ENCODE measurements at places on chromosomes 7 and 10. TPM values are rescaled to one million over a fixed set of nuclear protein-coding genes. Genes with fewer than 3 reads are reported as not detected.

CCDC146 gene
- 2.0 TPM for total RNA-seq

MYPN gene
- total RNA-seq, result 1.7 TPM

PCLO gene
- 0.36 TPM for total RNA-seq

TBXAS1 gene
- 2.4 TPM for total RNA-seq

GPR37 gene
- total RNA-seq, result 7.0 TPM

STOX1 gene
- total RNA-seq, result 0.09 TPM

PKD1L1 gene
- under 0.01 TPM for total RNA-seq

OPALIN gene
- not detected for total RNA-seq

SPDYE11 gene
- total RNA-seq, result 0.08 TPM

HOXA7 gene
- not detected for total RNA-seq

SBDS gene
- 94.1 TPM for total RNA-seq

SMO gene
- total RNA-seq, result 4.2 TPM

TMEM225B gene
- total RNA-seq, result not detected

TRIM50 gene
- not detected for total RNA-seq

ABCB8 gene
- 18.1 TPM for total RNA-seq
